ENCODE measurements at places on chromosomes 1 and 21.

- DNase-seq: no peak
Measured at GRCh38 chr1:22751124-22751531, 40.5 kb downstream of the EPHB2 start.

- DNase-seq: no peak
Measured at GRCh38 chr21:42313501-42313969, 1.7 kb downstream of the TFF3 start.

- DNase-seq: no peak
Measured at GRCh38 chr1:167439301-167439988, 78.9 kb downstream of the CD247 start.

DNA sequence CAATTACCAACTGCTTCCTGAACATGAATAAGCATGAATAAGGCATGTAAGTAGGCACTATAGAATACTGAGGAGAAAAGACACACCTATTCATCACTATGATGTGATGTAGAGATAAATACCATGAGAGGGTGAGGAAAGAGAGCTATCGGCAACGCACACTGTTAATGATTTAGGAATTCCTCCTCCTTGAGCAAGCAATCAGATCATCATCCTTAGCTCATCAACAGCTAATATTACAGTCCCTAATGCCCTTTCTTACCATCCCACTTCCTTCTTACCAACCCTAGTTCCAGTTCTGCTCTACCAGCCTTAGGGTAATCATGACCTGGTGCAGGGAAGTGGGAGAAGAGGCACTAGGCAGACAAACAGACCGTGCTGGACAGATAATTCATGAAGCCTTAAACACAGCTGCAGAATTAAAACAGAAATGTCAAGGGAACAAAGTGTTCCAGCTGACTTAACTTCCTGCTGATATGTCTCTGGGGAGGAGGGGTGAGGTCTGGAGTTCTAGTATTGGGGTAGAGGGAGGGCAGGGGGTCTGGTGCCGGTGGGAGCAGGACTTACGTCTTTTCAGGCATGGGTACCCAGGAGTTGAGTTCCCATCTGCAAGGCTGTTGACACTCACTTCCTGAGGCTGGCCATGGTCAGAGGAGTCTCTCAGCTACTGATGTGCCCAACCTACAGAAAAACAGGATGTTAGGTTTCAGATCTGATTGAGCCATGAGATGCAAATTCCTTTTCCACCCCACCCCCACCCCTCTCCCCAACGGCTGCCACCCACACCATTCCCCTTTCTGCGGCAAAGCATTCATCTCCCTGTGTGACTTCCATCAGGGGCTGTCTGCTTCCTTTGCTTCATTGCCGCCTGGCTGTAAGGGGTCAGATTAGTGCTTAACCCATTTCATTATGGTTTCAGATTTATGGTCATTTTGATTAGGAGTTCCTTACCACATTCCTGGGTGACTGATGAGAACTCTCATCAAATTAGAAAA lies 12.6 kb upstream of the RCSD1 start:
- no peak for DNase-seq

DNA sequence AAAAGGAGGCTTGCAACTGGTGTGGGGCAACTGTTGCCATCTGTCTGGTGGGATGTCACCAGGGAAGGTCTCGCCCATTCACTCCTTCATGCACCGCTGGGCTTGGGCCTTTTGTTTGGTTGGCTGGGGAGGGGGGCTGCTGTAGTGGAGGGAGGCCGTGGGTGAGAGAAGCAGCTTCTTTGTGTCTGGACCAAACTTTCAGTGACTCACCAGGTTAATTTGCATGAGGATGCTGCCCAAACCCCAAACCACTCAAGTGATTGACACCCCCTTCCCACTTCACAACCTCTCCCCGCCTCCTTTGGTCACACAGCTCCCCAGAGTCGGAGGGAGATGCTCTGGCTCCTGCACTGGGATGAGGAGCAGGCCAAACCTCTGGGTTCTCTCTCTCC lies 19.7 kb downstream of the BTG2 start:
- no peak for DNase-seq

DNA sequence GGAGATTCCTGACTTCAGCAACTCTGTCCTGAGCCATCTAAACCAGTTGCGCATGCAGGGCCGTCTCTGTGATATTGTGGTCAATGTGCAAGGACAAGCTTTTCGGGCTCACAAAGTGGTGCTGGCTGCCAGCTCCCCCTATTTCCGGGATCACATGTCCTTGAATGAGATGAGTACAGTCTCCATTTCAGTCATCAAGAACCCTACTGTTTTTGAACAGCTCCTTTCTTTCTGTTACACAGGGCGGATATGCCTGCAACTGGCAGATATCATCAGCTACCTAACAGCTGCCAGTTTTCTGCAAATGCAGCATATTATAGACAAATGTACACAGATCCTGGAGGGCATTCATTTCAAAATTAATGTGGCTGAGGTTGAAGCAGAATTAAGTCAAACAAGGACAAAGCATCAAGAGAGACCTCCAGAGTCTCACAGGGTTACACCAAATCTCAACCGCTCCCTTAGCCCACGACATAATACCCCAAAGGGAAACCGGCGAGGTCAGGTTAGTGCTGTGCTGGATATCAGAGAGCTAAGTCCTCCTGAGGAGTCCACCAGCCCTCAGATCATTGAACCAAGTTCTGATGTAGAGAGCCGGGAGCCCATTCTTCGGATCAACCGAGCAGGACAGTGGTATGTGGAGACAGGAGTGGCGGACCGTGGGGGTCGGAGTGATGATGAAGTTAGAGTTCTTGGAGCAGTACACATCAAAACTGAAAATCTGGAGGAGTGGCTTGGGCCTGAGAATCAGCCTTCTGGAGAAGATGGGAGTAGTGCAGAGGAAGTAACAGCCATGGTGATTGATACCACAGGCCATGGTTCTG lies 2.3 kb downstream of the ZBTB37 start:
- DNase-seq: no peak

- DNase-seq: no peak
Measured at GRCh38 chr1:19354531-19354981, 42.4 kb downstream of the SLC66A1 start.

DNA sequence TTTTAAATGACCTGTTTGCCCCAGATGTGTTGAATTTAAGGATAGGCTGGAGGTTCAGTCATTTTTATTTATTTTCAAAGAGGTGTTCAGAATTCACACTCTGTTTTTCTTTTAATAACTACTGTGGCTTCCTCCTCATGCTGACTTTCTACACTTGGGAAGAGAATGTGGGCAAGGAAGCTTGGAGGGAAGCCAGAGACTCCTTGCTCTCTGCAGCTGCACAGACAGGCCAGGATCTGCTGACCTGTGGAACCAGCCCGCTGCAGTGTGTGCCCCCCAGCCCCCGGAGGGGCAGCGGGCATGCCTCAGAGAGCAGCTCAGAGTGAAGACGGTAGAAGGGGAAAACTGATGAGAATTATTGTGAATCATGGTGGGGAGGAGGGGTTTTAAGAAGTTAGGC lies 16.9 kb downstream of the MGST3 start:
- no peak for DNase-seq

DNA sequence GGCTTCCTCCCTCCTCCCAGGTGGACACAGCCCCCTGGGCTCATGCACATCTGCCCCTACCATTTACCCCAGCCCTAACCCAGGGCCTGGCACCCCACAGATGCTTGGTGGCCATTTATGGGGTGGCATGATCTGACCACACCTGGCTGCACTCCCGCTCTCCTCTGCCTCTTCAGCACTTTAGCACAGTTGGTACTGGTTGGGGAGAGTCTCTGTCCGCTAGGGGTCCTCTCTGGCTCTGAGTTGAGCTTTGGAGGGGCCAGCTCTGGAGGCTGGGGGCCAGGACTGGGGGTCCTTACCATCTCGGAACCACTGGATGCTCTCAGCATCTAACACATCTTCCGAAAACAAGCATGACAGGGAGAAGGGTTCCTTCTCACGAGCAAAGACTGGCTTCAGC lies 17.4 kb downstream of the MYOM3 start:
- DNase-seq: no peak

GRCh38 chr1:6130036-6130435 lies 50.1 kb downstream of the CHD5 start:
- DNase-seq: no peak

DNA sequence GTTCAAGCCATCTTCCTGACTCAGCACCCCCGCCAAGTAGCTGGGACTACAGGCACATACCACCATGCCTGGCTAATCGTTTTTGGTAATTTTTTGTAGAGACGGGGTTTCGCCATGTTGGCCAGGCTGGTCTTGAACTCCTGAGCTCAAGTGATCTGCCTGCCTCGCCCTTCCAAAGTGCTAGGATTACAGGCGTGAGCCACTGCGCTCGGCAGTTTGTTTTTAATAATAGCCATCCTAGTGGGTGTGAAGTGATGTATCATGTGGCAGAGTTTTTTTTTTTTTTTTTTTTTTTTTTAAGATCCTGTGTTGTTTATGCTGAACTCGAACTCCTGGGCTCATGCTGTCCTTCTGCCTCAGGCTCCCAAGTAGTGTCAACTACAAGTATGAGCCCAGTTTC lies 51.8 kb downstream of the SPEN start:
- DNase-seq: no peak
